ENCODE measurements at places on chromosomes 13 and 19. TPM values are rescaled to one million over a fixed set of nuclear protein-coding genes. Genes with fewer than 3 reads are reported as not detected.

DNA sequence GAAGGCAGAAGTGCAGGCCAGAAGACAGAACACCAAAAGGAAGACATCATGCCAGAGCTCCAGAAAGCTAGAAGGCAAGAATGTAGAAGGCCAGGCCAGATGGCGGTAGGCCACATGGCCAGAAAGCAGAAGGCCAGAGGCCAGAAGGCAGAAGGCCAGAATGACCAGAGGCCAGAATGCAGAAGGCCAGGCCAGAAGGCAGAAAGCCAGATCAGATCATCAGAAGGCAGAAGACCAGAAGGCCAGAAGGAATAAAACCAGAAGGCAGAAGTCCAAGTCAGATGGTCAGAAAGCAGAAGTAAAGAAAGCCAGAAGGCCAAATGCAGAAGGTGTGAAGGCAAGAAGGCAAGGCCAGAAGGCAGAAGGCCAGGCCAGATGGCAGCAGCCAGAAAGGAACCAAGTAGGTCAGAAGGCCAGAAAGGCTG is 185.0 kb downstream of the TUBA3C start:
- H3K4me1 ChIP-seq, result no peaks in the 10 kb centered on the region
- DNase-seq, result no peak
- H3K4me3 ChIP-seq, result no peak overlapping the region
- no peaks in the 10 kb centered on the region for H3K27me3 ChIP-seq
- no peaks in the 10 kb centered on the region for H3K36me3 ChIP-seq
- no peak overlapping the region for H3K27ac ChIP-seq

- DNase-seq, result no peak
- no peaks in the 10 kb centered on the region for H3K27me3 ChIP-seq
Measured at GRCh38 chr13:26628706-26629105, 71.2 kb downstream of the WASF3 start.

GRCh38 chr19:7874076-7874896 is at the start of gene PRR36:
TSS of gene PRR36 (minus strand) at chr19:7874390. CDS start at chr19:7873689, 701 bp downstream.
- no peaks in the 10 kb centered on the region for H3K36me3 ChIP-seq
- no peaks in the 10 kb centered on the region for H3K4me1 ChIP-seq
- no peak within 1 kb of the TSS for H3K27ac ChIP-seq
- H3K4me3 ChIP-seq, result peak within 1 kb of the TSS; percentile 38
- no peaks in the 10 kb centered on the region for H3K27me3 ChIP-seq
- DNase-seq, result peak; percentile 69

DNA sequence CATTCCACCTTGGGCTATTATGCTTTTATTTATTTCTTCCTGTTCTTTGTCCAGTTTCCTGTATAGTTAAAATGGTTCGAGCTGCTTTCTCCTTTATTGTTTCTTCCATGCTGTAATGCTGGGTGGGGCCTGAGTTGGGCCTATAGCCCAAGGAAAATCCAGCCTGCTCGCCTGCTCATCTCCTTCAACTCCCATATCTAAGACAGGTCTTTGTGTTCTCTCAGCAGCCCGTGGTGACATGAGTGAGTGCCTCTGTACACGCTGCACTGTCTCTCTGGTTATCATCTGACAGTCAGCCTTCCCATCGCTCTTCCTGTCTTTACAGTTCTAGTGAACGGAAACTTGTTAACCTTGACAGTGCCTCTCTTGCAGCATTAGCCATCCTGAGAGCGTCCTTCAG is 221.9 kb upstream of the SLC10A2 start:
- H3K36me3 ChIP-seq, result no peaks in the 10 kb centered on the region
- DNase-seq, result no peak
- H3K4me3 ChIP-seq, result no peak overlapping the region
- H3K27me3 ChIP-seq, result no peaks in the 10 kb centered on the region
- H3K4me1 ChIP-seq, result no peaks in the 10 kb centered on the region
- no peak overlapping the region for H3K27ac ChIP-seq

- DNase-seq, result peak; percentile 69
- peak within 1 kb of the TSS; percentile 52 for H3K27ac ChIP-seq
- peak within 1 kb of the TSS; percentile 18 for H3K4me3 ChIP-seq
- H3K4me1 ChIP-seq, result peaks cover 6% of the 10 kb centered on the region
- H3K27me3 ChIP-seq, result no peaks in the 10 kb centered on the region
Measured at GRCh38 chr19:3708207-3708931, at the start of gene TJP3. TSS of gene TJP3 (plus strand) at chr19:3708384. CDS start at chr19:3728433, 20,049 bp downstream.

- H3K36me3 ChIP-seq, result no peaks in the 10 kb centered on the region
- no peak within 1 kb of the TSS for H3K4me3 ChIP-seq
- DNase-seq, result no peak
- H3K4me1 ChIP-seq, result no peaks in the 10 kb centered on the region
- peaks cover 14% of the 10 kb centered on the region for H3K27me3 ChIP-seq
- no peak within 1 kb of the TSS for H3K27ac ChIP-seq
Measured at GRCh38 chr13:83881917-83882605, at the start of gene SLITRK1. TSS of gene SLITRK1 (minus strand) at chr13:83882474. CDS start at chr13:83881507, 967 bp downstream.

DNA sequence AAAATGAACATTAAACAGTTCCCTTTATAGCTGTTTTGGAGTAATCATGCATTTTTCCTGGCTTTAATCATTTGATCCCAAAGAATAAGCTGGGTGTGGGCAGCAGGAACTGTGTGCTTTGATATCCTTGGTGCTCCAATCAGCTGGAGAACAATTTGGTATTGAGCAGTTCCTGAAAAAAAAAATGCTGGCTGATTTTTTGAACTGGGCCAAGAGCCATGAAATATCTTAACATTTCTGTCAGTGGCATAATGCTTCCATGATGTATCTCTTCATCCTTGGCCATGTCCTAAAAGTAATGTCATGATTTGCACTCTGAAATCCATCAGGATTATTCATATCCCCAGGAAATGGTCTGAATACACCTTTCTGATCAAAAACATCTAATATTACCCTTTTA is 134.7 kb downstream of the LHFPL6 start:
- H3K4me3 ChIP-seq, result no peak overlapping the region
- no peaks in the 10 kb centered on the region for H3K36me3 ChIP-seq
- no peaks in the 10 kb centered on the region for H3K4me1 ChIP-seq

GRCh38 chr13:30196025-30196424 is 111.3 kb downstream of the KATNAL1 start:
- H3K27ac ChIP-seq, result no peak overlapping the region
- no peak overlapping the region for H3K4me3 ChIP-seq
- H3K27me3 ChIP-seq, result no peaks in the 10 kb centered on the region
- H3K4me1 ChIP-seq, result no peaks in the 10 kb centered on the region
- H3K36me3 ChIP-seq, result no peaks in the 10 kb centered on the region
- no peak for DNase-seq

DNA sequence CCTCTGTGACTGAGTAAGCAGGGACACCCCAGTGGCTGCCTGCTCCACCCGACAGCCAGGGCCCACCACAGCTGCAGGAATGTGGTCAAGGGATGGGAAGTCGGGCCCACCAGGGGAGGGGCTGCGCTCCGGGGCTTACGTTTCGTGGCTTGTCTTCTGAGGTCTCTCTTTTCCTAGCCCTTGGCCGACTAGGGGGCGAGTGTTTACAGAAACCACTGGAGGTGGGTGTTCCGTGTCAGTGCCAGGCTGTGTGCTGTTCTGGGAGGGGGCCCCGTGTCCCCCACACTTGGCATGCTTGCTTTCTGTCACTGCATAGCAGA is 4.5 kb downstream of the ADAT3 start:
- peaks cover 5% of the 10 kb centered on the region for H3K36me3 ChIP-seq
- peaks cover 15% of the 10 kb centered on the region for H3K4me1 ChIP-seq
- H3K4me3 ChIP-seq, result no peak overlapping the region
- no peak for DNase-seq

DNA sequence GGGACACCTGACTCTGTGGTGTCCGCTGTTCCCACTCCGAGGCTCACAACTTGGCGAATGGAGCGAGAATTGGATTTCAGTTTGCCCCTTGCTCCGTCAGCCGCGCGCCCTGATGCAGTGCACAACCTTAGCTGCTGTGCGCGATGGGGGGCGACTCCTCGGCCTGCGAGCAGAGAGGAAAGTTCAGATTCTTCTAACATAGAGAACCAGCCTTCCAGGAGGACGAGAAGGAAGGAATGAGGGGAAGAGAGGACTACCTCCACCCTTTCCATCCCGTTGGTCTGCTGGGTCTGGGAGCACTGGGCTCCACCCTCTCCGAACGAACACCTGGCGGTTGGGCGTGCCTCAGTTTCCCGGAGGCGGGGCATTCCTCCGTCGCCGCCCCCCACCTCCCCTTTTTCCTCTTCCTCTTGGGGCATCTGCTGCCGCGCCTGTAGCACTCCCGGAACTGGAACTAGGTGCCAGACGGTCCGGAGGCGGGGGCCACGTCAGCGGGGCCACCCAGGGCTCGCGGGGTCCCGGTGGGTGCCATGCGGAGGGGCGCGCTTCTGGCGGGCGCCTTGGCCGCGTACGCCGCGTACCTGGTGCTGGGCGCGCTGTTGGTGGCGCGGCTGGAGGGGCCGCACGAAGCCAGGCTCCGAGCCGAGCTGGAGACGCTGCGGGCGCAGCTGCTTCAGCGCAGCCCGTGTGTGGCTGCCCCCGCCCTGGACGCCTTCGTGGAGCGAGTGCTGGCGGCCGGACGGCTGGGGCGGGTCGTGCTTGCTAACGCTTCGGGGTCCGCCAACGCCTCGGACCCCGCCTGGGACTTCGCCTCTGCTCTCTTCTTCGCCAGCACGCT is at the start of gene KCNK6:
TSS of gene KCNK6 (plus strand) at position 425 of the 838 bp plus-strand sequence. CDS start at position 531, 106 bp downstream.
- H3K4me3 ChIP-seq, result peak within 1 kb of the TSS; percentile 52
- no peaks in the 10 kb centered on the region for H3K36me3 ChIP-seq
- no peaks in the 10 kb centered on the region for H3K27me3 ChIP-seq
- peak within 1 kb of the TSS; percentile 64 for H3K27ac ChIP-seq

GRCh38 chr13:30446126-30446500 is 19.6 kb downstream of the HMGB1 start:
- H3K27me3 ChIP-seq, result no peaks in the 10 kb centered on the region
- H3K27ac ChIP-seq, result peak overlapping the region; percentile 45
- no peaks in the 10 kb centered on the region for H3K4me1 ChIP-seq
- no peak for DNase-seq
- no peak overlapping the region for H3K4me3 ChIP-seq

DNA sequence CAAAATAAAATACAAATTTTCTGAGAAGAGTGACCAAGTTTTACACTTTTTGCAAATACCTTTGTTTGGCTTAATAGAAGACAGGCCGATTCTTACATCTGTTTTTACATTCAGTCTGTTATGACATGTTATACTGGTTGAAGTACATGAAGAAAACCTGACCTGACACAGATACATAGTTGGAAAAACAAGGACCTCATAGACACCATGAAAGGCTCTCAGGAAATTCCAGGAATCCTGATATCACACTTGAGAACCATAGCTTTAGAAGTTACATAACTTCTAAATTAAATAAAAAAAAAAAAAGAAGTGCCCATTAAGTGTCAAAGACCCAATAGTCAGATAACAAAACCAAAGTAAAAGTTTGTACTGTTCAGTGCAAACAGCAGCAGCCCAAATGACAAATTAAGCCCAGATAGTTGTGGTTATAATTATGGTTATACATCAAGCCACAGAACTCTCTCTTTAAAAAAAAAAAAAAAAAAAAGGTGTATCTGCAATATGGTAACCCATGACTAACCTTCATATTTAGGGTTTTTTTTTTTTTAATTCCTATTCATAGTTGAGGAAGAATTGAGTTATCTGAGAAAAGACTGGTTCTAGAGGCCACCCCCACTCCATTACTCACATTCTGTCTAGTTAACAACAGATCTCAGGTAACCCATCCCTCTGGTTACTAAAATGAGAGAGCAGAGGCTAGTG is 19.8 kb downstream of the RBM26 start:
- no peak for DNase-seq
- no peaks in the 10 kb centered on the region for H3K27me3 ChIP-seq
- no peak overlapping the region for H3K27ac ChIP-seq
- H3K36me3 ChIP-seq, result no peaks in the 10 kb centered on the region

- no peaks in the 10 kb centered on the region for H3K27me3 ChIP-seq
- no peak overlapping the region for H3K4me3 ChIP-seq
- no peaks in the 10 kb centered on the region for H3K4me1 ChIP-seq
Measured at GRCh38 chr19:34731019-34731829, 2.8 kb upstream of the ZNF181 start.

DNA sequence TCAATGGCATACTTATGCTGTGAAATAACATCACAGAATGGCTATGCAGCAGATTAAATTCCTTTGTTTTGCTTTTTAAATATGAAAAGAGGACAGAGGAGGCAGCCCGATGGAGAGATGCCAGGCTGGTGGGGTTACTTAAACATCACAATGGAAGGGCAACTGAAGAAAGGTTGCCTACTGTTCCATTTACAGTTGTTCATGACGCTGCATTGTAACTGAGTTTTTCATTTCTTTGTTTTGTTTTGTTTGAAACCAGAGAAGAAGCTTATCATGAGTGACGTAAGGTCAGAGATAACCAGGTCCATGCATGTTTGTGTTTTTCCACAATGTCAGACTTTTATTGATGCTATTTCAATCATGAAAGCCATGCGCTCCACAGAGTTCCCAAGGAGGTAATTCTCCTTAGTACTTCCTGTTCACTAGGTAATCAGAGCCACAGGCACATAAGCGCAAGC is 273.8 kb downstream of the LHFPL6 start:
- H3K27me3 ChIP-seq, result no peaks in the 10 kb centered on the region
- no peak overlapping the region for H3K4me3 ChIP-seq
- H3K27ac ChIP-seq, result no peak overlapping the region
- H3K4me1 ChIP-seq, result no peaks in the 10 kb centered on the region
- DNase-seq, result no peak

DNA sequence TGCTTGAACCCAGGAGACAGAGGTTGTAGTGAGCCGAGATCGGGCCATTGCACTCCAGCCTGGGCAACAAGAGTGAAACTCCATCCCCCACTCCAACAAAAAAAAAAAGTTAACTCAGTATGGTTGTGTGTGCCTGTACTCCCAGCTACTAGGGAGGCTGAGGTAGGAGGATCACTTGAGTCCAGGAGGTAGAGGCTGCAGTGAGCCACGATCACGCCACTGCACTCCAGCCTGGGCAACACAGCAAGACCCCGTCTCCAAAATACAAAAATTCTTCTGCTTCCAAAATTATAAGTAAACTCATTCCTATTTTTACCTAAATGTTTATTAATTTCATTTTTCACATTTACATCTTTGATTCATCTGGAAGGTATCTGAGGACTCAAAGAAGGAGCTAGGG is 14.4 kb downstream of the PNMA8A start:
- no peaks in the 10 kb centered on the region for H3K27me3 ChIP-seq
- H3K4me1 ChIP-seq, result no peaks in the 10 kb centered on the region
- no peaks in the 10 kb centered on the region for H3K36me3 ChIP-seq
- no peak overlapping the region for H3K27ac ChIP-seq
- no peak overlapping the region for H3K4me3 ChIP-seq
- DNase-seq, result no peak

- DNase-seq, result no peak
- no peak overlapping the region for H3K4me3 ChIP-seq
- no peaks in the 10 kb centered on the region for H3K4me1 ChIP-seq
- H3K27ac ChIP-seq, result no peak overlapping the region
- no peaks in the 10 kb centered on the region for H3K27me3 ChIP-seq
- H3K36me3 ChIP-seq, result no peaks in the 10 kb centered on the region
Measured at GRCh38 chr19:12350890-12351197, 14.6 kb downstream of the ZNF442 start.

GRCh38 chr13:114093118-114093517 is 39.3 kb downstream of the RASA3 start:
- no peak overlapping the region for H3K4me3 ChIP-seq
- no peaks in the 10 kb centered on the region for H3K27me3 ChIP-seq
- no peaks in the 10 kb centered on the region for H3K36me3 ChIP-seq
- no peak for DNase-seq
- H3K4me1 ChIP-seq, result no peaks in the 10 kb centered on the region

Gene KLF1
- not detected for total RNA-seq

Gene LILRA6
- total RNA-seq, result 0.23 TPM

Gene IGFL2
- not detected for total RNA-seq

Gene SCEL
- 2.3 TPM for total RNA-seq

Gene FAM83E
- 2.8 TPM for total RNA-seq
